ENCODE measurements at places on chromosomes 11 and 22.

DNA sequence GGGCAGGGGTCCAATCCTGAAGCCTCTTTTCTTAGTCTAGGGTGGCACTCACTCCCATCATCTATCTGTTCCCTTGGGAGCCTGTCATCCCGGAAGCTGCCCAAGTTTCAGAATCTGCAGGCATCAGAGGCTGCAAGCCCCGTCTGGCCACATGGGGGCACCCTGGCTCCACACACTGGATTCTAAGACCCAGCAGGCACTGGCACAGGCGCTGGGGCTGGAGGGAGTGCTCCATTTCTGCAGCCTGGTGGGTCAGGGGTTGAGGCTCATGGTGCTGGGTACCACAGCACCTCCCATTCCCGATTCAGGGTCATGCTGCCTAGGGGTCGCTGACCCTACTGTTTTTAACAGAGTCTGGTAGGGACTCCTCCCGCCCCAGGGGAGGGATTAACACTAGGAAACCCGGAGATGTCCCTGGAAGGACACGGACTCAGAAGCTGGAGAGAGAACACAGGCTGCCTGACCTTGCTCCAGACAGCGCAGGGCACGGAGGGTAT is 243.9 kb upstream of the SYN3 start:
- DNase-seq, result peak; percentile 86

DNA sequence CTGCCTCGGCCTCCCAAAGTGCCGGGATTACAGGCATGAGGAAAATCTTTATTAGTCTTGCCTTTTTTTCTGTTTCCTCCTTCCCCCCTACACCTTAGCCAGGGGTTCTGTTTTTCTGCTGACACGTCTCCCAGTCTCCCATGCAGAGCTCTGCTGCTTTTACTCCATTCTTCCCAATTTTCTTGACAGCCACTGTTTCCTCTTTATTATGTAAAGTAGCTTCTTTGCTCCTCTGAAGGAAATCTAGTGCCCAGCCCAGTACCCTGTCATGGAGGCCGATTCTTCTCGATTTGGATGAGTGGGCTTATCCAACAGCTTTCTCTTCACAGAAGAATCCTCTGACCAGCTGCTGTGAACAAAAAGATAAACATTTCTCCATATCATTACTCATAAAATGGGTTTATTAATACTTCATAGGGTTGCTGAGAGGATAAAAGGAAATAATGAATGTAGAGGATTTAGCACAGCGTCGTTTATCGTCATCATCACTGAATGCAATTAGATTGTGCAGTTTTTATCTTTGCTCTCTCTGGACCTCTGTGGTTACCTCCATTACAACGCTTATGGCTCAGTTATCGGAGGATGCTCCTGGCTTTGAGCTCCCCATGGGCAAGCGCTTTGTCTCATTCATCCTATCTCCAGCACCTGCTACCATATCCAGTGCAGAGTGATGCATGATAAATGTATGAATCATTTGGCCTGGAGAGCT is 375.6 kb upstream of the C11orf87 start:
- DNase-seq, result no peak

- DNase-seq, result no peak
Observed at GRCh38 chr22:38868286-38868721, 3.7 kb downstream of the CBX6 start.

DNA sequence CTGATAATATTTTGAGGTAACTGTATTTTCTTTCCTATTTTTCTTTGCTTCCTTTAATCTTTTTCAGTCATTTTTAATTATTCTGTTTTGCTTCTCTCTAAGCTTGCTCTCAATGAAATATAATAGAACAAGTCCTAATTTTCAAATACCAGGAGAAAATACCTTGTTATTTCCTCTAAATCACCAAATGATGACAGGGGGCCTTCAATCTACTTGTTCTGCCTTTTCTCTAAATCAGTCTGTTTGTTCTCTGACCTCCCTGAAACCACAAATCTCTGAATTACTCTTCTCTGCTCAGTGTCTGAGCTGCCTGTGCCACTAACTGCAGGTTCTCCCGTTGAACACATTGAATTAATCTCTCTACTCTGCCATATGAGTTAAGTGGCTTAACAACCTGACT is 286.2 kb downstream of the C11orf87 start:
- no peak for DNase-seq

DNA sequence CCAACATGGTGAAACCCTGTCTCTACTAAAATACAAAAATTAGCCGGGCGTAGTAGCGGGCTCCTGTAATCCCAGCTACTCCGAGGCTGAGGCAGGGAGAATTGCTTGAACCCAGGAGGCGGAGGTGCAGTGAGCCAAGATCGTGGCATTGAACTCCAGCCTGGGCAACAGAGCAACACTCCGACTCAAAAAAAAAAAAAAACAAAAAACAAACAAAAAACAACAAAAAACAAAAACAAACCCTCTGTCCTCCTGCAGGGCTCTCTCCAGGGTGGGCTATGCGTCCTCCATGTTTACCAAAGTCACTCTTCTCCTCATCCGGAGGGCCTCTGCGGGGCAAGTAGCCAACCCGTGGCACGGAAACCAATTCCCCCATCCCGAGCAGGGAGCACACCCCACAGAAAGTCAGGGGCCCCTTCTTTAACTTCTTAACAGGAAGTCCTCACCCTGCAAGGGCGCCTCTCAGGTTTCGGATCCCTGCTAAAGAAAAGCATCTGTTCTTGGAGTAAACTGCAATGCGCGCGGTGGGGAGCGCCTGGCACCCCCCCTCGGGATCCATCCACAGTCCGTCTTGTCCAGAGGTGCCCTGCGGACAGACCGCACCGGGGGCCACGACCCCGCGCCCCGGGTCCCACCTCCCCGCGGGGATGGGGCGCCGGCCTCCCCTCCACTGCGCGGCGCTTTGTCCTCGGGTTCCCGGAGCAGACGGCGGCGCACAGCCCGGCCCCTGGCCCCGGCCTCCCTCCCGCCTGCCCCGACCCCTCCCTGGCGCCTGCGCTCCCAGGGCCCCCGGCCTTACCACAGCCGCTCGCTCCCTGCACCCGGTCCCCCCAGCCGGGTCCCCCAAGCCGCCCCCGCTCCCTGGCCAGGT is 712 bp downstream of the CERK start:
- peak; percentile 57 for DNase-seq

DNA sequence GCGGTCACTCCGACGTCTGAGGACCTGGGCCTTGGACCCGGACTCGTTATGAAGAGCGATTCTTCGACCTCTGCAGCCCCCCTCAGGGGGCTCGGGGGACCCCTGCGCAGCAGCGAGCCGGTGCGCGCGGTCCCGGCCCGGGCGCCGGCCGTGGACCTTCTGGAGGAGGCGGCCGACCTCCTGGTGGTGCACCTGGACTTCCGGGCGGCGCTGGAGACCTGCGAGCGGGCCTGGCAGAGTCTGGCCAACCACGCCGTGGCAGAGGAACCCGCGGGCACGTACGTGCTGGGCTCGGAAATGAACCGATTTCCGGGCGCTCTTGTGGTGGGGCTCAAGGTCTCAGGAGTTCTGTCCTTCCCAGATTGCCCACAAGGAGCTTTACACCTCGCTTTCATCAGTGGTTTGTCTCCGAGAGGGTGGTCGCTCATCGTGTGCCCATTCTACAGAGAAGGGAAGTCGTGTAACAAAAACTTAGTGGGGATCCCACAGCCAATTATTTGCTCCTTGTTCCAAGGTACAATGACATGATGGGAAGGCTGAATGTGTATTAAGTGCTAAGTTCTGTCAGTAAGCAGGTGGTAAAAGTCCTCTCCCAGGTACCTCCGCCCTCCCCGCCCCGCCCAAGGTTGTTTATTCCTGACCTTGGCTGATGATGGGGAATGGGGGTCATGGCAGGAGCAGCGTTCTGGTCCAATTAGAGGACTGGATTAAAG is 695 bp downstream of the PEX26 start:
- peak; percentile 54 for DNase-seq

GRCh38 chr22:26781062-26781461 is 123.7 kb downstream of the MIAT start:
- DNase-seq, result no peak

DNA sequence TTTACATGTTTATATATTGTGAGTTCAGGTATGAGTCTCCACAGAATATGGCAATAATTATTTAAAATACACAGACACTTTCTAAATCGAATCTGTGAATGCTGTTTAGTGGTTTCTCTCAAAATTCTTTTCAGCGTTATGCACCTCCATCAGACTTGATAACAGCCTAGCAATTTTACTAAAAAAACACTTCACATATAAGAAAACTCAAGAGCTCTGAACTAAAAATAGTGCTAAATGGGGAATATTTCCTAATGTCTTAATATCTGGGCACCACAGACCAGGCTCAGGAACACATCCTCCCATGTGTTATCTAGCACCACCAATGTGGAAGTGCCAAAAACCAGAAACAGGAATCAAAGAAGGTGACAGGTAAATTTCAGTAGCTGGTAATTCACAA is 47.9 kb downstream of the ARHGAP32 start:
- no peak for DNase-seq

- no peak for DNase-seq
Observed at GRCh38 chr11:100889758-100890157, 202.7 kb downstream of the ARHGAP42 start.

- DNase-seq, result no peak
Observed at GRCh38 chr11:69956669-69957190, 121.4 kb upstream of the ANO1 start.

- DNase-seq, result peak; percentile 54
Observed at GRCh38 chr11:22244986-22245592, 52.2 kb downstream of the ANO5 start.

GRCh38 chr11:19281041-19281440 is 40.3 kb upstream of the E2F8 start:
- no peak for DNase-seq

- no peak for DNase-seq
Observed at GRCh38 chr11:101323997-101324396, 194.4 kb upstream of the PGR start.

GRCh38 chr11:2302306-2302895 is 588 bp downstream of the TSPAN32 start:
- no peak for DNase-seq

GRCh38 chr11:96817482-96818399 is 427.9 kb downstream of the JRKL start:
- DNase-seq, result no peak

DNA sequence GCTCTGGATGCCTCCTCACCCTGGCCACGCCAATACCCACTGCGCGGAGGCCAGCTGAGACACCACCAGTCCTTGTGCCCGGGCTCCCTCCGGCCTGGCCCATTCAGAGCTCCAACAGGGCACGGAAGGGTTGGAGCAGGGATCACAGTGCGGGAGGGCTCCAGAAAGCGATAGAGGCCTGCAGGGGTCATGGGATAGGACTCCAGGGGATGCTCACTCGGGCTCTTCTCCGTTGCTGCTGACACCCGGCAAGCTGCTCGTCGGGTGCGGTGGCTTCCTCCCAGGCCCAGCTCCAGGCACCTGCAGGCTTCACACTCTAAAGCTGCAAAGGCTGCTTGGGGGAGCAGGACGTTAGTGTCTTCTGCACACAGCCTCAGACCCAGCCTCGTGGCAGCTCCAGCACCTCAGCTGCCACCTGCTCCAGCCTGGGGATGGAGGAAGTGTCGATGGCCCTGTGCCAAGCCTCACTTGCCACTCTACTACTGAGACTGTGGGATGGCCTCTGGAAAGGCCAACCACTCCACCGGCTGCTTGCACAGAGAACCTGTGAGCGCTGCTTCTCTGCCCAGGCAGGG is 10.6 kb downstream of the WNT7B start:
- no peak for DNase-seq

- no peak for DNase-seq
Observed at GRCh38 chr11:46180736-46181135, 59.5 kb upstream of the PHF21A start.

GRCh38 chr11:45102810-45103621 is 43.4 kb upstream of the PRDM11 start:
- peak; percentile 73 for DNase-seq

DNA sequence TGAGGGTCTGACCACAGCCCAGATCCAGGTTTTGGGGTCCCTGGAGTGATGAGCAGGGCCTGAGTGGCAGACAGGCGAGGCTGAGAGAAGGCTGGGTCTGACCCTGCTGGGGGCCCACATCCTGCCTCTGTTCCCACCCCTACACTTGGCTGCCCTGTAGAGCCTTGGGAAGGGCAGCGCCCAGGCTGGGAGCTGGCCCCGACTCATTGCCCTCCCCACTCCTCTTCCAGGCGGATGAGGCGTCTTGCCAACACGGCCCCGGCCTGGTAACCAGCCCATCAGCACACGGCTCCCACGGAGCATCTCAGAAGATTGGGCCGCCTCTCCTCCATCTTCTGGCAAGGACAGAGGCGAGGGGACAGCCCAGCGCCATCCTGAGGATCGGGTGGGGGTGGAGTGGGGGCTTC is 4.9 kb downstream of the DERL3 start:
- no peak for DNase-seq

DNA sequence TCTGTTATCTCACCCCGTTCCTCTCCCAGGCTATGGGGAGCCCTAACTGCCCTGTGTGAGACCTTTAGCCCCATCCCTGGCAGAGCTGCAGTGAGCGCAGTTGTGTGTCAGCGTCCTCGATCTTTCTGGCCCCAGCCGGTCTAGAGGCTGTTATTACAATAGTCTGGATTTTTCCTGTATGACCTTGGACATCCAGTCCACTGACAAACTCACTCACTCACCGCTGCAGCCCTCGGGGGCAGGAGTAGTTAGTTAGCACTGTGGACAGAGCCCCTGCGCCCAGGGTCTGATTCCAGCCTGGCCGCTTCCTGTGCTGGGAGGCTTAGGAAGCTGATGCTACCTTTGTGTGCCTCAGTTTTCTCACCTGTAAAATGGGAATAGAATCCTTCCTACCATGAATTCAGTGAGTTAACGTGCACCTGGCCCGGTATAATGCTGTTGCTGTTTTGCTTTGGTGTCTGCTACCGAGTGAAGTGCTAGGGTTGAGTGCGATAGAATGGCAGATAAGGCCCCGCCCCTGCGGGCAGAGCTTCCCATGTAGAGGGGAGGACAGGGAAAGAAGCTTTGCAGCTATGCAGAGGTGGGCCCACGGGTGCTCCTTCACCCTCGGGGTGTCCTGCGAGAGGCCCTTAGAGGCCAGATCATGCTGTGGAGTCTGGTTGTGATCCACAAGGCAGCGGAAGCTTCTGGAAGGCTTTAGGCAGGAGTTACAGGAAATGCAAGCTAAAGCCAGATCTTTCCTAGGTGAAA is 3.0 kb downstream of the LRP5 start:
- DNase-seq, result no peak

DNA sequence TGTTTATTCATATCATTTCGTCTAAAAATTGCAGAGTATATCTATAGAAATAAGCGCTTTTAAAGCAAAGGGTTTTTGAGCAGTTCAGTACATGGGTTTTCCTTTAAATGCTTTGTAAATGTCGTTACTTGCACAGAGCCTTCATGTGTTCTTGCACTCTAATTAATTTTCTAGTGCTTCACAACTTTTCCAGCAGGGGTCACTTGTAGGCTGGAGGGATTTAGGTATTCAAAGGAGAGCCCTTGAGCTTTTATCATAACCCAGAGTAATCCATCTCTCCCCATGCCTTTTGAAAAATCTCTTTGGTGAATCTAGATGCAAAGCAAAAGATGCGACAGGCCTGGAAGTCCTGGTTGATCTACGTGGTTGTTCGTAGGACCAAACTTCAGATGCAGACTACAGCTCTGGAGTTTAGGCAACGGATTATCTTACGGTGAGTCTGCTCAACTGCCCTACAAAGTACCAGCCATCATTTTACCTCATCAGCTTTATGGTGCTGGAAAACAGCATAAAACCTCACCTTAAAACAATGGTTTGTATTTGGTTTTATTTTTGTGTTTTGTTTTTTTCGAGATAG is 60.4 kb downstream of the SFI1 start:
- peak; percentile 61 for DNase-seq

All from HEK293T (cell line).